Activated naive CD4-positive, alpha-beta T cell treated with anti-CD3 and anti-CD28 coated beads, Interleukin-2, amount 50 U/mL, for 16 hours (primary cell): ENCODE measurements at places on chromosomes 7 and 10.

DNA sequence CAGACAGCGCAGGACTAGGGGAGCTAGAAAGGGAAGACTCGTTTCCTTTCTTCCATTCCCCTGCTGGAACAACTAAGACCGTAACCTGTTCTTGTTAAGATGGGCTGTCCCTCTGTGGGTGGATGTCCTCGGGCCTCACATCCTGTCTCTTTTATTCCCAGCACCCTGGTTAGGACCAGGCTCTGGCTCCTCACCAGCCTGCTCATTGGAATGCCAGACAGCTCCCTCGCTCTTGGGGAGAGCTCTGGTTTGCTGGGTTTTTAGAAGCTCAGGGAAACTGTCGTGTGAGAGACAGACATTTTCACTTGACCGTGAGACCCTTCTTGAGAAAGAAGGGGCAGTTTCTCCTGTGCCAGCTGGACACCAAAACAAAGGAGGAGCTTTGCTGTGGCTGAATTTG is 58.1 kb upstream of the HABP2 start:
- no peak for DNase-seq

DNA sequence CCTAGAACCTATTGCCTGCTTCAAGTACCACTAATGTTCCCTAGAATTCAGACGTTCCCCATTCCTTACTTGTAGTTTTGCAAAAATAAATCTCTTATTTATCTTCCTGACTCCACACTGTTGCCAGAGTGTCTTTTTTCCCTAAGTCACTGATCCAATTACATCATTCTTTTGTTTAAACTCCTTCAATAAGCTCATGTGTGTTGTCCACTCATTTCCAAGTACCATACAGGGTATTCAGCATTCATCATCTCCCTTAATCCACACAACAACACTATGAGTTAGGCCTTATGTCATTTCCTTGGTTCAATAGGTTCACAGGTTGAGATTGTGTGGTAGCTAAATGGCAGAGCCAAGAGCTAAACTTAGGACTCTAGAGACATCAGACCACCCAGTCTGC is 119.9 kb upstream of the RHOBTB1 start:
- DNase-seq = no peak

GRCh38 chr10:26528715-26529393 is 90.7 kb downstream of the APBB1IP start:
- no peak for DNase-seq

GRCh38 chr7:1934756-1935155 is 264.7 kb downstream of the ELFN1 start:
- no peak for DNase-seq

DNA sequence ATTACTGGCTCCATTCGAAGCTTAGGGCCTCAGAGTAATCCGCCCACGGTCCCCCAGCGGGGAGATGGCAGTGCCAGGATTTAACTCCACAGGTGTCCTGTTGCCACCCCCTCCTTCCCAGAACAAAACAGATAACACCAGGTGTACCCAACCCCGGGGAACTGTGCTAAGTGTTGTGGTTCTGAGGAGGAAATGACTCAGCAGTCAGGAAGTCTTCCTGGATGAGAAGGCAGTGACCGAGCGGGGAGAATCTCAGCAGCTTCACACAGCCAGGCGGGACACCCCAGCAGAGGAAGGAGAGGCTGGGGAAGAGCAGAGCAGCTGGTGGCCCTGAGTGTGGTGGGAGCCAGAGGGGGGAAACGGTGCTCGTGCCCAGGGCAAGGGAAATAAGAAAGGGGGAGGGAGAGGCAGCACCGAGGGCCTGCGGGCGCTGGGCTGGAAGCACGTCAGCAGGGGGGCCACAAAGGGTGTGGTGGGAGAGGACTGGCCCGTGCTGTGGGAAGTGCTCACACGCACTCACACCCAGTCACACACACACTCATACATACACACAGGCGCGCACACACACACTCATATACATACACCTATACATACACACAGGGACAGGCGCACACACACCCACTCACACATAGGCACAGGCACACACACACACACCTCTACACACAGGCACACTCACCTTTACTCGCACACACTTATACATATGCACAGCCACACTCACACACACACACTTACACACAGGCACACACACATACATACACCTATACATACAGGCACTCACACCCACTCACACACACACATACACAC is 59.8 kb upstream of the CHST15 start:
- peak; percentile 19 for DNase-seq

GRCh38 chr10:63515002-63515763 is 6.0 kb upstream of the REEP3 start:
- DNase-seq = no peak

GRCh38 chr7:151982806-151983205 is 26.6 kb downstream of the GALNTL5 start:
- DNase-seq = no peak

GRCh38 chr7:50531928-50532327 is 33.3 kb downstream of the DDC start:
- no peak for DNase-seq

- no peak for DNase-seq
Measured at GRCh38 chr10:63114031-63114814, 18.9 kb upstream of the NRBF2 start.

GRCh38 chr10:104650072-104650471 is 9.0 kb downstream of the SORCS3 start:
- no peak for DNase-seq

- DNase-seq = no peak
Measured at GRCh38 chr7:138729444-138729843, 28.3 kb upstream of the SVOPL start.

- DNase-seq = no peak
Measured at GRCh38 chr10:103985726-103986125, 18.8 kb downstream of the SLK start.

- DNase-seq = no peak
Measured at GRCh38 chr10:86951184-86951761, 6.1 kb downstream of the MMRN2 start.

GRCh38 chr10:26969145-26969926 is 108.6 kb upstream of the ABI1 start:
- no peak for DNase-seq

- DNase-seq = no peak
Measured at GRCh38 chr10:118551535-118552100, 43.8 kb downstream of the PRLHR start.

DNA sequence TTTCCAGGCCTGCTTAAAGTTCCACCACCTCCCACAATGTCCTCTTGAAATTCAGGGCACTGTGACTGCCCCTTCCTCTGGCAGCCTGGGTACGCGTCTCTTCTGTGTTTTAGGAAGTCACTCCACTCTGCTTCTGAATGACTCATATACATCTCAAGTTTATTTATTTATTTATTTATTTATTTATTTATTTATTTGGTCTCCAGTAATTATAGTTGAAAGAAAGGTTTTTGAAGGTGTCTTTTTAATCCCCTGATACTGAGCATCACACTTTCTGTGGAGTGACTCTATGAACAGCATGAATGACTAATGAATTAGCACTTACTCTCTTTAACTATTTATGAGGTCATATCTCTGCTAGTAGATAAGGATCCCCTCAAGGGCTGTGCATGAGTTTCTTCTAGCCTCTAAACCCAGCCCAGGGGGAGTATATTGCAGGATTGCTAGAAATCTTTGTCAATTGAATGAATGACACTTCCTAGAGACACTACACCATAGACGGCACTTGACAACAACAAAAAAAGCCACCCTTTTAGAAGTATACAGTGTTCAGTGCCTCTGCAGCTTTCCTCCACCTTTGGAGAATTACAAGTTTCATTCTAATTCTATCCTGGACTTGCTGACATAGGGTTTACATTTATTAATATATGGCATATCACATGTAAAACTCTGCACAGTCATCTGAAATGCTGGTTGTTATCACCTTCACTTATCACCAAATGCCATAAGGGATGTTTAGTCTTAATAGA is 2.1 kb downstream of the MACC1 start:
- no peak for DNase-seq

GRCh38 chr10:78335691-78336401 is 302.2 kb downstream of the RPS24 start:
- no peak for DNase-seq

DNA sequence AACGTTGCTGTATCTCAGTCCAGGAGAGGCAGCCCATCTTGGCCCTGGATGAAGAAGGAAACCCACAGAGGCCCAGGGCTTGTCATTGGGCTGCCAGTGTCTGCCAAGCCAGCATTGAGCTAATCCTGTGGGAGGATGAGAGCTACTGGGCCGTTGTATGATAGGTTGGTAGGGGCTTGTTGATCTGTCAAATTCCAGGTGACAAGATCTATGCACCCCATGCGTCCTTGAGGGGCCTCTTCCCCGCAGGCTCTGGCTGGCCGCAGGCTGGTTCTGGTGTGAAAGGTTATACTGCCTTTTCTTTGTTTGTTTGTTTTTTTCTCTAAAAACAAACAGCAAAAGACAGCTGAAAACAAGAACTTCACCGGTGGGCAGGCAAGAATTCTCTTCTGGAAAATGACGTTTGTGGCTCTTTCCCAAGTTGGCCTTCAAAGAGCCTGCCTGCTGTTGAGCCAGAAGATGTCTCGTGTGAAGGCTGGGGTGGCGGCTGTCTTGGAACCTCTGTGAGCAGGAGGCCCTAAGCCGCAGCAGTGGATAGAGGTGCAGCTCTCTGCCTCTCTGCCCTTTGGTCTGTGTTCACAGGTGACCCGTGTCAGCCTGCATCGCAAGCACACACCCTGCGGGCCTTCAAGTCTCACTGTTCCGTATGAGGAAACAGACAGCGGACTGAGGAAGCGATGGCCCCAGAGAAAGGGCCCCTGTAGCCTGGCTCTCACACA is 23.3 kb downstream of the CYP17A1 start:
- DNase-seq = no peak

DNA sequence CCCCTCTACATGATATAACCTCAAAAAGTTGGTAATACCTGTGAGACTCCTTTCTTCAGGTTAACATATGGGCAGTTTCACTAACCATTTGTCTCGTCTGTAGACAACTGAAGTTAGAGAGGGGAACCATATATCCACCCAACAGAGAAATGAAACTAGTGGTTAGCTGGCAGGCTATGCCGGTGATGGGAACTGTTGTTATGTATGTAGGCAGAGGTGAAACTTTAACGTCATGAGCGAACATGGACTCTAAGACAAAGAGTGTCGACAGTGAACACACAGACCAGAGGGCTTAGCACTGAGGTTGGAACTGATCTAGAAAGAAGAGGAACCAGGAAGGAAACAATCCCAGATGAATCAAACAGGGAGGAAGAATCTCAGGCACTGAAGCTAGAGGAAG is 112.4 kb downstream of the ELMO1 start:
- peak; percentile 26 for DNase-seq

GRCh38 chr7:89335490-89335889 is 540.0 kb upstream of the TEX47 start:
- no peak for DNase-seq

GRCh38 chr7:37113661-37114355 is 334.9 kb downstream of the ELMO1 start:
- no peak for DNase-seq

GRCh38 chr7:7641129-7641663 is 644 bp downstream of the UMAD1 start:
- DNase-seq = no peak

DNA sequence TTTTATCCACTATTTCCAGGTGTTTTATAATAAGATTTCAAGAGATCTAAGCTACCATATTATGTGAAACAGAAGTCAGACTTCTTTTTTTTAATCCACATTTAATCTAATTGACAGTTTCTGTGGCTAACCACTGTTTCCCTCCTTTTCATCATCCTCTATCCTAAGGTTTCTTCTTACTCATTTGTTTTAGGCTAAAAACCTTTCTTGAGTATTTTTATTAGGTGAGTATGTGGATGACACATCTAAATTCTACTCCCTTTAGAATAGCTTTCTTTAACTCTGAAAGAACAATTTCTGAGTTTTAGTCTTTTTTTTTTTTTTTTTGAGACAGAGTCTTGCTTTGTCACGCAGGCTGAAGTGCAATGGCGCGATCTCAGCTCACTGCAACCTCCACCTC is 62.7 kb downstream of the NPY start:
- DNase-seq = no peak

DNA sequence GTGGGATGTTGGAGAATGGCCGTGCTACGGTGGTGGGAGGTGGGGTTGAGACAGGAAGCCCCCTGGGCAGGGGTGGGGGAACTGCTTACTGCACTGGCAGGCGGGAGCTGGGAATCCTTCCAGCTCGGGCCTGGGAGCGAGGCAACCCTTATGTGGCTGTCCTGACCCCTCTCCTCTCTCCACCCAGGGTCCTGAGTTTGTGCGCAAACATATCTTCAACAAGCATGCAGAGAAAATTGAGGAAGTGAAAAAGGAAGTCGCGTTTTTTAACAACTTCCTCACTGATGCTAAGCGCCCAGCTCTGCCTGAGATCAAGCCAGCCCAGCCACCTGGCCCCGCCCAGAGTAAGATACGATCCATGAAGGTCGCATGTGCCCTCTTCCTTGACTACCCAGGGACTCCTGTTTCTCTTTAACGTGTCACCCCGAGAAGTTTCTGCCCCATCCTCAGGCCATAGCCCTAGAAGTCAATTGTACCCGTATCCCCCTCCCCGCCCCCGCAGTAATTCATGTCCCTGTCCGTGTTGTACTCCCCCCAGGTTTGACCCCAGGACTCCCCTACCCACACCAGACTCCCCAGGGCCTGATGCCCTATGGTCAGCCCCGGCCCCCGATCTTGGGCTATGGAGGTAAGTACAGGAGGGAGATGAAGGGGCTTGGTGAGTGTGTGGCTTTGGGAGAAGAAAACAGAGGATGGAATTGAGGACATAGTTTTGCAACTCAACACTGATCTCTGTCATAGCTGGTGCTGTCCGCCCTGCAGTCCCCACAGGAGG is 1.8 kb downstream of the UFSP1 start:
- peak; percentile 45 for DNase-seq

DNA sequence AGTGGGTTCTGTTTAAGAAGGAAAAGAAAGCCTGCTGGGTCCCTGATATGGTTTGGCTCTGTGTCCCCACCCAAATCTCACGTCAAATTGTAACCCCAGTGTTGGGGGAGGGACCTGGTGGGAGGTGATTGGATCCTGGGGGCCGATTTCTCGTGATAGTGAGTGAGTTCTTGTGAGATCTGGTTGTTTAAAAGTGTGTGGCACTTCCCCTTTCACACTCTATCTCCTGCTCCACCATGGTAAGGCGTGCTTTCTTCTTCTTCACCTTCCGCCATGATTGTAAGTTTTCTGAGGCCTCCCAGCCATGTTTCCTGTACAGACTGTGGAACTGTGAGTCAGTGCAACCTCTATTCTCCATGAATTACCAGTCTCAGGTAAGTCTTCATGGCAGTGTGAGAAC is 42.6 kb downstream of the INPP5A start:
- no peak for DNase-seq

DNA sequence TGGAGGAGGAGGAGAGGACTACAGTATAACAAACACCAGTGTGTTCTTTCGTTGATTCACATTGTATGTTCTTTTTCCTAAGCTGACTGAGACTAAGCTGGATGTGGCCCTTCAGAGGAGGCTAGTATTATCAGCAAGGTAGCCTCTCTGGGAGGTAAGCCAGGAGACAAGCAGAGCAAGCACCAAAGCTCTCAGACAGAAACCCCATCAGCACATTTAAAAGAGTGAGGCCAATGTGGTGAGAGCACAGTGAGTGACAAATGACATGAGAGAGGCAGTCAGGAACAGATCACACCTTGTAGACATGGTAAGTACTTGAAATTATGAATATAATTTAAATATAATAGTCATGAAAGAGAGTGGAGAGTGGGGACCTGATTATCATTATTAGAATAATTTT is 107.6 kb downstream of the KMT2C start:
- no peak for DNase-seq
